Mucosa of descending colon (tissue), 3 donors: ENCODE measurements at places on chromosomes 4 and X. TPM values are rescaled to one million over a fixed set of nuclear protein-coding genes. Genes with fewer than 3 reads are reported as not detected.

DNA sequence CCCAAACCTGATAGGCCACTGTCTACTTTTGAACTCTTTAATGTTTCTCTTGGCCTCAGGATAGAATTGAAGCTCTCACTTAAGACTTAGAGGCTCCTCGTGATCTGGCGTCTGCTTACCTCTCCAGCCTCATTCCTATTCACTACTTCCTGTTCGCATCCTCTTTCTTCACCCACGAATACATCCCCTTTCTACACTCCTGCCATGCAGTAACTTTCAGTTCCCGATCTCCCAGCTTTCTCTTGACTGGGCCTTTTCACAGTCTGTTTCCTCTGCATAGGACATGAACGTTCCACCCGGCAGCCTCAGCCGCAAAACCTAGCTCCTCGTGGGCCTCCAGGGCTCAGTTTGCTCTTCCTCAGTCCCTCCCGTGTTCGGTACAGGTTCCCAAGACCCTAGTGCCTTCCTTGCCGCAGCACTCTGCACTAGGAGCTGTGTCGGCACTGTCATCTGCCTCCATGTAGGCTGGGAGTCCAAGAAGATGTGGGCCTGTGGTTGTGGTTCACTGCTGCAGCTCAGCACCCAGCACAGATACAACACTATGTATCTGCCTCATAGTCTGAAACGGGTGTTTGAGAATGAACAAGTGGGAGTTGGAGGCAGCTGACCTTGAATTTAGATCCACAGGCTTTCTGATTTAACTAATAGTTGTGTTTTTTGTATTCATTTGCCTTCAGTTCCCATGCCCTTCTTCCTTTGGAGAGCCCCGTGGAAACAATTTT lies 15.8 kb downstream of the RPL39 start:
- DNase-seq = no peak

The JCHAIN gene
- total RNA-seq = 258 TPM

The DCAF12L1 gene
- not detected for total RNA-seq

- no peak for DNase-seq
Observed at GRCh38 chr4:17930256-17930655, 91.3 kb downstream of the LCORL start.

DNA sequence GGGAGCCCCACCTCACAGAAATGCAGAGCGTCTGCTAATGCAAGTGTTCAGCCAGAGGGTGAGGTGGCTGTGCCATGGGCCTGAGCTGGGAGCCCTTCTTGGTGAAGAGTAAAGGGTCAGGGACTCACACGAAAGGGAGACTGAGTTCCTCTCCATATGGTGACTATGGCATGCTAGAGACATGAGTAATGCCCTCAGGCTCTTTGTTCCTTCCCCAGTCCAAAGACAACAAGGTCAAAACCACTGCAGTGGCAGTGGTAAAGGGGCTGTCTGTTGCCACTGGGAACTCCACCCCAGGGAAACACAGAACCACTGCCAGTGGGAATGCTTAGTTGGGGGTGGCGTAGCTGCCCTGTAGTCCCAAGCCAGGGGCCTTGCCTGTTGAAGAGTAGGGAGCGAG lies 22.4 kb downstream of the RAB40AL start:
- DNase-seq = no peak

The MND1 gene
- total RNA-seq = 5.3 TPM

The RAB28 gene
- total RNA-seq = 13.0 TPM

The SLC9B1 gene
- 1.4 TPM for total RNA-seq

DNA sequence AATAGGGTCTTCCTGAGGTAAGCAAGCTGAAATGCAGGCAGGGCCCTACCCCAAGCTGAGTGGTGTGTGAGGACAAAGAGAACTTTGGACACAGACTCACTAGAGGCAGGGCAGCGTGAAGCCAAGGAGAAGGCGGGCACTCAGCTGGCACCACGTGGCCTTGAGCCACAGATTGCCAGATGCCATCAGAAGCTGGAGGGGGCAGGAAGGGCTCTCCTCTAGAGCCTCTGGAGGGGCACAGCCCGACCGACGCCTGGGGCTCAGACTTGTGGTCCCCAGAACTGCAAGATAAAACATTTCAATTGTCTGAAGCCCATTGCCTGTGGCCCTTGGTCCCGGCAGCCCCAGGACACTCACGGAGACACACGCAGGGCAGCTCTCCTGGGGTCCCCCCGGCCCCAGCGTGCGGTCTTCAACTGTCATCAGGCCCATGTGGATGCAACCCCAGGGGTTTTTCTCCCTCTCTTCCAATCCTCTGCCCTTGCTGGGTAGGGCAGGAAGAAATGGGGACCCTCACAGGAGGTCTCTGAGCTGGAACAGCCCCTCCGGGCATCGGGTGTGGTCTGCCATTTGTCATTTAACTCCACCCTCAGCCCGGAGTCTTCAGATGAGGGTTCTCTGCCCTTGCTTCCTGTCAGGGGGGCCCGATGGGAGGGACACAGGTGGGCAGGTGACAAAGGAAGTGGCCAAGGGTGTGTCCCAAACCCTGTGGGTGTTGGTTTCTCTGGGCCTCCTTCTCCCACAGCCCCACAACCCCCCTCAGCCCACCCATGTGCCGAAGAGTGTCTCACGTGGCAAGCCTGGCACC lies 22.2 kb downstream of the HMX1 start:
- no peak for DNase-seq

DNA sequence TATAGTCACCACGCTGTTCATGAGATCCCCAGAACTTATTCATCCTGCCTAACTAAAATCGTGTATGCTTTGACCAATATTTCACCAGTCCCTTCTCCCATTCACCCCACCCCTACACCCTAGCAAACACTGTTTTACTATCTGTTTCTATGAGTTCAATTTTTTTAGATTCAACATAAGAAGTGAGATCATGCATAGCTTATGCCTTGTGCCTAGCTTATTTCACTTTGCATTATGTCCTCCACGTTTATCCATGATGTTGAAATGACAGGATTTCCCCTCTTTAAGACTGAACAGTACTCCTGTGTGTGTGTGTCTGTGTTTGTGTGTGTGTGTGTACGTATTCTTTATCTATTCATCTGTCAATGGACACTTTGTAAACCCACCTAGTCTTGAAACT lies 16.8 kb downstream of the ANXA5 start:
- DNase-seq = no peak

The KLHL13 gene
- total RNA-seq = 1.6 TPM

DNA sequence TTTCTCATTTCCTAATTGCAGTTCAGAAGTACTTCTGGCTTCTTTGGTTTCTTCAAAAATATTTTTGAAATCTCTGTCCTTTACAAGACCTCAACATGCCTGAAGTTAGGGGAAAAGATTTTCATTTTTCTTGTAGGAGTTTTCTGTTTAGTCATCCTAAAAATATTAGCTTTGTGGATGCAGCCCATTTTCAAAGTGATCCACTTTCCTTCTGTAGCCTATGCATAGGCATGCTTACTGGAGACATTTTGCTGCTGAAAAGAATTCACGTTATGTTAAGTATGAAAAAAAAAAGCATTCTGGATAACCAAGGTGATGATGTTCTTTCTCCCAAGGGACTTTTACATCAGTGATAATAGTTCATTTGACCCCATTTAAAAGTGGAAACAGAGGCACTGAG lies 245.6 kb downstream of the THOC2 start:
- no peak for DNase-seq

DNA sequence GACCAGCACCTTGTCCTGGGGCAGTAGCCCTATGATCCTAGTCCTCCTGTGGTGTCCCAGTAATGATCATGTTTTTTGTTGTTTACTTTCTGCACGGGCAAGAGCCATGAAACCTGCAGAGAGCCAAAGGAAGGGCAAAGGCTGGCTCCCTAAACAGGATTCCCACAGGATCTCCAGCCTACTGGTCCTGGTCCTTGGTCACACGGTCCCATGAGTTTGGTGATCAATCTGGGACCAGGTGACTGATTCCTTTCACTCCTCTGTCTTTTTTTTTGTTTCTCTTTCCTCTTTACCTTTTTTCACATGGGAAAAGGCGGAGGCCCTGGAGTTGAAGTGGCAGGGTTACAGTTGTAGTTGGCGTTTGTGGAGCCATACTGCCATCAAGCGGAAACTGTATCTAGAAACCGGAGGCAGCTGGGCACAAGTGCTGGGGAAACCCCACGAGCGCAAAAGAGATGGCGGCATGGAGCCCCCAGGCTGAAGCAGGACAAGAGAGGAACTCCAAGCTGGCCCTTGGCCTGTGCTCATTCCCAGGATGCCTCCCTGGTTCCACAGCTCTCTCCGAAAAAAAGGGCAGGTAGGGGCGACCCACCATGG lies 34.6 kb downstream of the NBDY start:
- peak; percentile 77 for DNase-seq

DNA sequence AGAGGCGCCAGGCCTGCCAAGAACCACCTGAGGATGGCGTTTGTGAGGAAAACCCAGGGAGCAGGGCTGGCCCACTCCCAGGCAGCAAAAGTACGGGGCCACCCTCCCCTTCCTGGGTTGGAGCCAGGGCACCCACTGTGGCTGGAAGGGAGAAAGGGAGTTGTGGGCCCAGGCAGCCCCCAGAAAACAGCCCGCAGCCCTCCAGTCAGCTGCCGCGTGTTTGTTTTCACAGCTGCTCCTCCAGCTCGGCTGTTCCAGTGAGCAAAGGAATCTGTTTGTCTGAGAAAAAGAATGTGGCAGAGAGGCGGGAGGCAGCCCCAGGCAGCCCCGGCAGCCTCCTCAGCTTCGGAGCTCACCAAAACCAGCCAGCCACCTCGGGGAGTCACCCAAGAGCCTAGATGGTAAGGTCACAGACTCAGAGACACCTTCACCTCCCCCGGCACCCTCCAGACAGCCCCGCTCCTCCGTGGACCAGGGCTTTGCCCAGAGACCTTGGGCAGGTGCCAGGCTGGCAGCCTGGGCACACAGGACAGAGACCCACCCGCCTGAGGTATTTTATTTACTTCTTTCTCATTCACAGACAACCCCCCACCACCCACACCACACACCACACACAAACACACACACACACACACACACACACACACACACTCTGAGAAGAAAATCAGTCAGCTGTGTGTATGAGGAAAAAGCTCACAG lies 338.1 kb downstream of the BCOR start:
- no peak for DNase-seq

The MAP3K15 gene
- total RNA-seq = 0.23 TPM

GRCh38 chr4:152540293-152540674 lies 4.4 kb upstream of the FBXW7 start:
- no peak for DNase-seq

GRCh38 chr4:147938496-147938895 lies 206.6 kb downstream of the ARHGAP10 start:
- DNase-seq = no peak

The CBLL2 gene
- not detected for total RNA-seq

DNA sequence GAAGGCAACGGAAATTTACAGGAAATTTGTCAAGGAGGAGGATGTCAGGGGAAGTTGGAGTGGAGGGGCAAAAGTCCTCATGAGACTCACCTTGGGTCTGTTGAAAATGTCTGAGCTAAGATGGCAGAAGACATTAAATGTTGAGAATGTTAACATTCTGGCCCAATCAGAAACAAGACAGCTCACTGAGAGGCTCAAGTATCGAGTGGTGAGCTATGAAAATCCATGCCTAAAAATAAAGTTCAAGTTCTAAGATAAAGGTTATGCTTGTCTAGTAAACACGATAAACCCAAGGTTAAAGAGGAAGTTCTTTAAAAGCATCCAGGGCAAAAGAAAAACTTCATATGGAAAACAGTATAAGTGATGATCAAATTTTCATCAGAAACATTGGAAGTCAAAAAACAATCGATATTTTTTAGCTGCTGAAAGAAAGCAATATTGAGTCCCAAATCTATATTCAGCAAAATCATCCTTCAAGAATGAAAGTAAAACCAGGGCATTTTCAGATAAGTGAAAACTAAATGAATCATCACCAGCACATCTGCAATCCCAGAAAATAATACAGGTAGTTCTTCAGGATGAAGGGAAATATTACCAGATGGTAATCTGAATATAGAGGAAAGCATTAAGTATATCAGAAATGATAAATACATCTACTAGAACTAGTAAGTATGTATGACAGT lies 462.4 kb downstream of the TLL1 start:
- DNase-seq = no peak

- no peak for DNase-seq
Observed at GRCh38 chr4:21982087-21982486, 33.5 kb upstream of the KCNIP4 start.

GRCh38 chr4:127889903-127890302 lies 9.2 kb downstream of the PLK4 start:
- DNase-seq = no peak

DNA sequence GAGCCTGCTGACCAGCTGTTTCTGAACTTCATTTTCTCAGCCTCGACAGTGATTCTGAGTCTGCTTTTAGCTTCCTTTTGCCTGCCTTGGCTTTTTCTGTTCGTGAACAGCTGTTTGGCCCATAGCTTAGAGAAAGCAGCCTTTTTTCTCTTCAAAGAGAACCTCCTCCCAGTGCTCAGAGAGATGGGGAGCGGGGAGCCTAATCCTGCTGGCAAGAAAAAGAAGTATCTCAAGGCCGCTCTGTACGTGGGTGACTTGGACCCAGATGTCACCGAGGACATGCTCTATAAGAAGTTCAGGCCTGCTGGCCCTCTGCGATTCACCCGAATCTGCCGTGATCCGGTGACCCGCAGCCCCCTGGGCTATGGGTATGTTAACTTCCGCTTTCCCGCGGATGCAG lies 756 bp downstream of the PABPC5 start:
- no peak for DNase-seq

DNA sequence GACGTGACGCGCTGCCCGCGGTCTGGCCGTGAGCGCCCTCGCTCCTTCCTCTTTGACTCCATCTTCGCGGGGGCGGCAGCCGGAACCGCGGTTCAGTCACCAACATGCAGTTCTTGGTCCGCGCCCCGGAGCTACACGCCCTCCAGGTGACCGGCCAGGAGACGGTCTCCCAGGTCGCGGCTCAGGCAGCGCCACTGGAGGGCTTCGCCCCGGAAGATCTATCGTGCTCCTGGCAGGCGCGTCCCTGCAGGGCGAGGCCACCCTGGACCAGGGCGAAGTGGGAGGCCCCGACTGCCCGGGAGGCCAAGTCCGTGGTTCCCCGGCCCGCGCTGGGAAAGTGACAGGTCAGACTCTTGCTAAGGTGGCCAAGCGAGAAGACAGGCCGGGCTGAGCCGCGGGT lies 2.9 kb downstream of the TRIML2 start:
- DNase-seq = no peak

The DNAJB14 gene
- total RNA-seq = 55.3 TPM

The EGFL6 gene
- 0.29 TPM for total RNA-seq

DNA sequence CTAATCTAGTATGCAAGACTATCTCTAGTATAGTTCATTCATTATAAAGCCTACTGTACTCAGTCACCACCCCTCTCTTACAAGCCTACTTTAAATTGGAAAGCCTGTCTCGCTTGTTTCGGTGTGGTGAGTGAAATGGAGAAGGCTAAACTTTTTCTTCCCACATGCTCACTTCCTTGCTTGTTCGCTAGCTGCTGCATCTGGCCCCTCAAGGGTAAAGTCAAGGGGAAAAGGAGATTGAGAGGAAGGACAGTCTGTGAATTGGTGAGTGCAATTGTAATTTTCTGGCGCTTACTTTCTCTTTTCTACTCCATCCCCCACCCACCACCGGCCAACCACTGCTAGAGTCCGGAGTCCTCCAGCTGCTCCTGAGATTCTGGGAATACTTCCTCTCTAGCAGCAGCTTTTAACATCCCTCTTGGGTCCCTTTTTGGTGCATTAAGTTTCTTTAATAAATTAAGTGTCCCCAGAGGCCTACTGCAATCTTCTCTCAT lies 12.1 kb upstream of the ARAP2 start:
- DNase-seq = no peak

- DNase-seq = no peak
Observed at GRCh38 chr4:88967883-88968331, 89.1 kb downstream of the FAM13A start.
